Activated T-helper 1 cell treated with Interleukin-2 at 50 U/mL for 16 hours (primary cell): ENCODE measurements at places on chromosomes 3 and 15.

- no peak for DNase-seq
Observed at GRCh38 chr15:64026591-64026990, 19.7 kb downstream of the DAPK2 start.

DNA sequence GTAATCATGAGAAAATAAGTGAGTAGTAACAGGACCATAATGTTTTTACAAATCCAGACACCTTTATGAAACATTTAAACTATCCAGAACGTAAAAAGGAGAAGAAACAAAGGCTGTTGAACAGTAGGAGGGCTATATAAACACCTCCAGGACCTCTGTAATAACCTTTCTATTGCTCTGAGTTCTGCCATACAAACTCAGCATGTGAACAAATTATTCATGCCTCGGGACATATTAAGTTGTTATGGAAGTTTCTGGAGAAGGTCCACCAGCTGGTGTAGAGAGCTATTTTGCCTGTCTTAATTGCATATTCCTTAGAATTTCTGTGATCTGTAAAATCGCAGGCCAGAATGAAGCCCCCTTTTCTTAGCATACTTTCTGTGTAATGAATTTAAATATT is 256.3 kb downstream of the UBE2E2 start:
- no peak for DNase-seq

GRCh38 chr3:42728668-42729364 is 26.2 kb upstream of the HHATL start:
- DNase-seq: no peak

- no peak for DNase-seq
Observed at GRCh38 chr3:186375443-186375842, 13.4 kb upstream of the DGKG start.
